GM19239 (cell line): ENCODE measurements at places on chromosomes 6 and 20.

- no peak for DNase-seq
These were observed 13.7 kb downstream of the NOTCH4 start for GRCh38 chr6:32210191-32210601.

GRCh38 chr6:137967689-137968454 is 100.8 kb downstream of the TNFAIP3 start:
- DNase-seq: no peak

DNA sequence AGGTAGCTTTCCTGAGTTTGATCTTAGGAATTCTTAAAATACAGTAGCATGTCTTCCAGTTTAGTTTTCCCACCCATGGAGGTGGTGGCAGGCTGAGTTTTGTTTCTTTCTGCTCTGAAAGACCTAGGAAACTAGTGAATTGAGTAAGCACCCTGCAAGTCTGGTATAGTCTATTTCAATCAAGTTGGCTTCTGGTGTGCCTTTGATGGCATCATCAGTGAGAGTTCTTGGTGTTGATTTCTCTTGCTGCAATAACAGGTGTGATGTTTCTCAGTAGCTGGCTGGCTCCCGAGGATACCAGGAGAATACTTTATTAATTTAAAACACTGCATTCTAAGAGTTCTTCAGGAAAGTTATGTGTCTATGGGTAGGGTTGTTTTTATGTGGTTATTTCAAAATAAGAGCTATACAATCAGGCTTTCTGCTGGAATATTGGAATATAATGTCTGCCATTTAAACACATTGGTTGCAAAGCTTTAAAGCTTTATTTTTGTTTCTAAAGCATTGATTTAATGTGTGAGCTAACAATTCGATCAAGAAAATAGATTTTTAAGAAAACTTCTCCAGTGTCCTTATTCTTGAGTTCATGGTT is 19.0 kb downstream of the VAPB start:
- DNase-seq: peak; percentile 33

DNA sequence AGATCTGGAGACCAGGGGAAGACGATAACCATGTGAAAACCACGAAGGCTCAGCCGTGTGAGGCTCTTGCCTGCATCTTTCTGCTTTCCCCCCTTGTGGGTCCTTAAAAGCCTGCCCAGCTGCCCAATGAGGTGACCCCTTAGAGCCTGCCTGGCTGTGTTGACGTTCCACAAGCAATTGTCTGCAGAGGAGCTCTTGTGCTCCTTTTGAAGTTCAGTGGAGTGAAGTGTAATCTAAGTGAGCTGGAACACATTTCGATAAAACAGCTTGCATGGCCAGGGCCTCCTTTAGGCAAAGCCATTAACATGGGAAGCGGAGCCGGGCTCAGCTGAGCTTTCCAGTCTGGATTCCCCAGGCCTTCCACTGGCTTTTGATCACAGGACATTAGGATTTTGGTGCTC is 27.3 kb upstream of the TCP11 start:
- DNase-seq: no peak

DNA sequence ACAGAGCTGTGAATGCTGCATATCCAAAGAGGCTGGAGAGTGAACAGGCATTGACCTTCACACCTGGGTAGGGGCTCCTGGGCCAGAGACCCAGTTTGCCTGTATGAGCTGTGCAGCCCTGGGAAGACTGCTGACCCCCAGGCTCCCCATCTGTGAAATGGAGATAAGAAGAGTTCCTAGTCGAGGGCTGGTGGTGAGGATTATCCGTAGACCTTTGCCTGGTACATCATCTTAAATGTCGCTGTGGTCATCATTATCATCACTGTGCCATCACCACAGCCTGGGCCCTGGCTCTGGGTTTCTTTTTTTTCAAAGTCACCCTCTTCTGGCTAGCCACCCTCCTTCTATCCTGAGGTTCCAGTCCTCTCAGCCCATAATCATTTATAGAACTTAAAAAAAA is 12.0 kb downstream of the AGPAT4 start:
- no peak for DNase-seq

DNA sequence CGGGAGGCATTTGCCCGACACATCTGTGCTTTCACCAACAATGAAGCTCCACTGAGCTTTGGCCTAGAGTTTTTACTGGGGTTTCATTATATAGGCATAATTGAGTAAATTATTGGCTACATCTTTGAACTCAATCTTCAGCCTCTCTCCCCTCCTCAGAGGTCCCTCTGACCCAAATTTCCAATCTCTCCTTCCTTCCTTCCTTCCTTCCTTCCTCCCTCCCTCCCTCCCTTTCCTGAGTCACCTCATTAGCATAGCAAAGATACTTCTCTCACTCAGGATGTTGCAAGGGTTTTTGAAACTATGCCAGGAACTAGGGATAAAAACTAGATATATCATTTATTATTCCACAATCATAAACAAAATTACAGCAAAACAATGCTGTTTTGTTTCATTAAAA is 238.2 kb upstream of the PRND start:
- no peak for DNase-seq

DNA sequence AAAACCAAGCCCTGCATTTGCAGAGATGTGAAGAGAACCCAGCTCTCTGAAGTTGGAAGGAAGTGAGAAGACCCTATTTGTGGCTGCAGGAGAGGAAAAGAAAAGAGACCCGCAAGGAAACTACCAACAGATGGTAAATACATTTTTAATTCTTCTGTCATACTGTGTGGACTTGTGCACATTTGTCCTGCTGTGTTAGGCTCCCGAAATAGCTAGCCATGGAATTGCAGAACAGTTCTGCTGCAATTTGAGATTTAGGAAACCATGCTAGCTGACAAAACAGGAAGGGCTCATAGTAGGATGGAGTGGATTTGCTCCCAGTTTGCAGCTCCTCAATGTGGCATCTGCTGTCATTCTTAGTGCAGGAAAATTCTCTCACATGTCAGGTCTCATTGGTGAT is 12.1 kb upstream of the ATXN1 start:
- no peak for DNase-seq

DNA sequence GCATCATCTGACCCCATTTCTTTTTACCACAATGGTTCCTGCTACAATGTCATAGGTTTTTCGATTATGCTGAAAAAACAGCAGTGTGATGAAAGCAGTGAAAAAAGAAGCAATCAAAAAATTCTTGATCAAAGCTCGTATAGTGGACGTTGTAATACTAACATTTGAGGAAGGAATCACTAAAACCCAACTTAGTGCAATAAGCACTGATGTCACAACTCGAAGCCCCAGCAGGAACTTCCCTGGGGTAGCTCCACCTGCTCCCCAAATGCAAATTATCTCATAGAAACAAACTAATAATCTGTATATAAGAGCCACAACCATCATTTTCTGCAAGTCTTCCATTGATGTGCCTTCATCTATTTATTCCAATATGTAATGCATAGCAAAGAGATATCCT is 285.6 kb upstream of the SGK1 start:
- no peak for DNase-seq

- DNase-seq: no peak
These were observed 46.3 kb upstream of the STXBP5 start for GRCh38 chr6:147157930-147158329.

GRCh38 chr6:109961611-109962041 is 16.5 kb upstream of the GPR6 start:
- no peak for DNase-seq

GRCh38 chr6:25934735-25935313 is 4.3 kb upstream of the SLC17A2 start:
- DNase-seq: no peak

DNA sequence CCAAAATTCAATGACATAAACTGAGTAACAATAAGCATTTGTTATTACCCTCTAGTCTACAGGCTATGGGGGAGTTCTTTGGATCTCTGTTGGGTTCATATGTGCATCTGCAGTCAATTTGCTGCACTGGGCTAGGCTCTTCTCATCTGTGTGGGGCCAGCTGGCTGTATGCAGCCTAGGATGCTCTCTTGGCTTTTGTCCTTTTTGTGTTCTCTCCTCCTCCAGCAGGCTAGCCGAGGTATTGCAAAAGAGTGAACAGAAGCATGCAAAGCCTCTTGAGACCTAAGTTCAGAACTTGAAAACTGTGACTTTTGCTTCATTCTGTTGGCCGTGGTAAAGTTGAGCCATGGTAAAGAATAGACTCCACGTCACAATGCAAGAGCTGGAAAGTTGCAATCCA is 62.8 kb upstream of the FOXO3 start:
- peak; percentile 8 for DNase-seq

GRCh38 chr20:43959079-43959919 is 44.6 kb downstream of the TOX2 start:
- no peak for DNase-seq

- DNase-seq: no peak
These were observed 16.1 kb downstream of the PPIL1 start for GRCh38 chr6:36858407-36858981.

- DNase-seq: no peak
These were observed 200.7 kb downstream of the BCAS1 start for GRCh38 chr20:53869466-53870258.

DNA sequence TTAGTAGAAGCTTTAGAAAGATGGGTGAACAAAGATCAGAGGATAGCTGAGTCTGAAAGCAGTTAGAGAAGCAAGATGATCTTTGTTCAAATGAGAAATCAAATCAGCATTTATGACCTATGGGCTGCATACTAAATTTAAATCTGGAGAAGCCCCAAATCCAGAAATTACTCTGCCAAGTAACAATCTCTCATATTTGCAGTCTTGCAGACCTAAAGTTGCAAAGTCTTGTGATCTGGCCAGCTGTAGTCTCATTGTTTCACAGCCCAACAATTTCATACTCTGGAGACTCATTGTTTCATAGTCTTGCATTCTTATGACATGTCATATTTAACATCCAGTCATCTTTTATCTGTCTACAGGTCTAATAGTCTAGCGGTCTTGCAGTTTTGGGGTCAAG is 364.9 kb upstream of the RSPO3 start:
- no peak for DNase-seq

- DNase-seq: no peak
These were observed 71.4 kb downstream of the ARID1B start for GRCh38 chr6:156848533-156848932.

GRCh38 chr6:4489538-4489937 is 286.7 kb upstream of the CDYL start:
- no peak for DNase-seq
